ENCODE measurements at places on chromosomes 2 and 18. TPM values are rescaled to one million over a fixed set of nuclear protein-coding genes. Genes with fewer than 3 reads are reported as not detected.

DNA sequence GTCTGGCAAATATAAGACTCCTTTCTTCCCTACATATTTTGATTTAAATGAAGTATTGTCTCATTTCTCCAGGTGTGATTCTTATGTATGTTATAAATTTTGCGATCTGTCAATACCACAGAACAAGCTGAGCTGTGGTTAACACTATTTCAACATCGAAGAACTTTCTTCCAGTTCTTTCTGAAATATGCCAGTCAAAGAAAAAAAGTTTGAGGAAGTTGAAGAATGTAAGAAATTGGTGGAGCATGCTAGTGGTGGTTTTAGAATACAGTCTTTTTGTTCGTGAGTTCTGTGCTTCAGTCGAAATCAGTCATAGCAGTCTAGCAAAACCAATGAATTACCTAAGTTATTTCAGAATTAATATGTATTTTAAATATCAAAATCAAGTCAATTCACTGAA, 8.6 kb upstream of the COBLL1 start:
- no peak for DNase-seq
- H3K27ac ChIP-seq, result no peak overlapping the region
- peaks cover 2% of the 10 kb centered on the region for H3K27me3 ChIP-seq
- H3K4me3 ChIP-seq, result no peak overlapping the region

DNA sequence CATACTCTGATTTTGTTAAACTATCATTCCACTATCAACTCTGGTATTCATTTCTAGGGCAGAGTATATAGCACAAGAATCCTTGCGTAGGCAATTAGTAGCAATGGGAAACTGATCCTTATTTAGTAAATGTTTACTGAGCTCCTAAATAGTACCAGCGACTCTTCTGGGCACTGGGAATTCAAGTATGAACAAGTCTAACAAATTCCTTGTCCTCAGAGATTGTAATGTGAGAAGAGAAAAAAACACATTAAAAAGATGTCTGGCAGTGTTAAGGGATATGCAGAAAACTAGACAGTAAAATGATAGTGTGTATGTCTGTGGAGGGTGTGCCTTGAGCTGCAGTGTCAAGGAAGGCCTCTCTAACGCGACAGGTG, 721 bp downstream of the METTL5 start:
- H3K4me3 ChIP-seq, result peak overlapping the region; percentile 84
- peak overlapping the region; percentile 71 for H3K27ac ChIP-seq
- peaks cover 58% of the 10 kb centered on the region for H3K4me1 ChIP-seq
- no peaks in the 10 kb centered on the region for H3K27me3 ChIP-seq
- DNase-seq, result no peak
- H3K36me3 ChIP-seq, result peaks cover 27% of the 10 kb centered on the region

DNA sequence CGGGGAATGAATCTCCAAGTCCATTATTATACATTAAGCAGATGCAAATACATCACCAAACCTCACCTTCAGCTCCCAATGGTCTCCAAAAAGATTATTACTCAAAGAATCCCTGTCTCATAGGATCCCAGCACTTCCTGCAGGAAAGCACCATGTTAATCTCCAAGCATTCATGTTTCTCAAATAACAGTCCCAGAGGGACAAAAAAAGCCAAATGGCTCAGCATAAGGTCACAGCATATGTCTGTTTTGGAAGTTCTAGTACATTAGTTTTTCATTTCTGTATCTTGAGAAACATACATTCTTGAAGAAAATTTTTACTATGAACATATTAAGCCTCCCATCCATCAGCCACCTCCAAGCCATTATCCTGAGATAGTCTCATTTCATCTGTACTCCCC, 103.3 kb downstream of the METTL4 start:
- no peak overlapping the region for H3K27ac ChIP-seq
- H3K4me3 ChIP-seq, result no peak overlapping the region
- H3K4me1 ChIP-seq, result no peaks in the 10 kb centered on the region

GRCh38 chr2:215370112-215370965, 58.5 kb downstream of the ATIC start:
- H3K36me3 ChIP-seq, result peaks cover 30% of the 10 kb centered on the region
- DNase-seq, result no peak
- no peaks in the 10 kb centered on the region for H3K27me3 ChIP-seq
- no peaks in the 10 kb centered on the region for H3K4me1 ChIP-seq
- H3K27ac ChIP-seq, result no peak overlapping the region
- H3K4me3 ChIP-seq, result no peak overlapping the region

DNA sequence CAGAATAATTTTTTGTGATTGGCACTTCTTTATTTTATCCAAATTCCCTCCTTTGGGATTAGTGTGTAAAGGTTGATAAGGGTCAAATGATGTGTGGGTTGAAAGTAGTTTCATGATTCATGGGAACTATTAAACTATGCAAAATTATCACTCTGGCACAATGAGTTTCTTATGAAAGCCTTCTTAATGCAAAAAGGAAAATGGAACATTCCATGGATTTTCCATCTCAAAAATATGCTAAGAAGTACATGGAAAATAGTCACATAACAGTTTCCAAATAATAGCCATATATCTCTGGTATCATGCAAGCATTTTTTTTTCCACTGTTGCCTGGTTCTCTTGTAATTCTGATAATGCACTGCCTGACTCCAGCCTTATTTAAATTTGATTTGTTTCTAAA, 639.7 kb downstream of the NR4A2 start:
- H3K36me3 ChIP-seq, result no peaks in the 10 kb centered on the region
- no peak for DNase-seq
- no peak overlapping the region for H3K4me3 ChIP-seq
- no peaks in the 10 kb centered on the region for H3K4me1 ChIP-seq
- H3K27me3 ChIP-seq, result no peaks in the 10 kb centered on the region

DNA sequence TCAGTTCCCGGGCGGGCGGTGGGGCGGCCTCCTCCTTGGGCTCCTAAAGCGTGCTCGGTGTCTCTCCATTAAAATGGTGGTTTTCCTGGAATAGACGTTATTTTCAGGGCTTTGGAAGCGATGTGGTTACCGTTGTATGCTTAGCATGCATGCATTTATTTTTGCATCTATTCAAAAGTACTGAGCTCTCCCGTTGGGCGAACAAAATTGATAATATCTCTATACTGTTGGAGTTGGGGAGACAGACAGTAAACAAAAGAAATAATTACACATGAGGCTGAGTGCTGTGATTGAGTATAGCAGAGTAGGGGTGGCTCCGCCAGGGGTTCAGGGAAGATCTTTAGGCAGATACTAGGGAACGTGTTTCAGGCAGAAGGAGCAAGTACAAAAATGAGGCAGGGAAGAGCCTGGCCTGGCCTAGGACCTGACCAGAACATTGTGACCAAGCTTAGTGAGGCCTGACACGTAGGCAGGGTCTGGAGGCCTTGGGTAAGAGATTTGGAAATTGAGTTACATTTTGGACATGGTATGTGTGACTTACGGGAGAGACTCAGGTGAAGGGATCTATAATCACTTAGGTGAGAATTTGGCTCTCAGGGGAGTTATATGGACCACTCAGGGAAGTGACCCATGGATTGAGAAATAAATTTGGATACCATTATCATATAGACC, 674 bp downstream of the NCAPH start:
- H3K36me3 ChIP-seq, result peaks cover 29% of the 10 kb centered on the region
- peak overlapping the region; percentile 72 for H3K27ac ChIP-seq
- H3K27me3 ChIP-seq, result no peaks in the 10 kb centered on the region
- peaks cover 51% of the 10 kb centered on the region for H3K4me1 ChIP-seq
- peak overlapping the region; percentile 87 for H3K4me3 ChIP-seq
- no peak for DNase-seq

DNA sequence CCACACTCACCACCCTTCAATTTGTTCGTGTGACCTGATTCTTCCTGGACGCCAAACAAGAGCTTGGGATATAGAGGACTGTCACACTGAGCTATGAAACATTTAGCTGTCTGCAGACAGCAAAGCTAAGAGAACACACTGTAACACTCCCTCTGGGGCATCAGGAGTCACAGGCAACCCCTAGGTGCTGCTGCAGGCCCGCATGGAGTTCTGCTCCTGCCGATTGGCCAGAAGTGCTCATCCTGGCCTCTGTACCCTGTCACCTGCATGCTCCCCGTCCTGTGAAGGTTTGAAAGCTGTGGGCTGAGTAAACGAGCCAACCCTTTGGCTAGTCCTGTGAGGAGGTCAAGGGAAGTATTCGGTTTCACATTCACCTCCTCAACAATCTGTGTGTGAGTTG, 73.7 kb downstream of the PDK1 start:
- no peaks in the 10 kb centered on the region for H3K4me1 ChIP-seq
- H3K4me3 ChIP-seq, result no peak overlapping the region
- H3K27ac ChIP-seq, result no peak overlapping the region

DNA sequence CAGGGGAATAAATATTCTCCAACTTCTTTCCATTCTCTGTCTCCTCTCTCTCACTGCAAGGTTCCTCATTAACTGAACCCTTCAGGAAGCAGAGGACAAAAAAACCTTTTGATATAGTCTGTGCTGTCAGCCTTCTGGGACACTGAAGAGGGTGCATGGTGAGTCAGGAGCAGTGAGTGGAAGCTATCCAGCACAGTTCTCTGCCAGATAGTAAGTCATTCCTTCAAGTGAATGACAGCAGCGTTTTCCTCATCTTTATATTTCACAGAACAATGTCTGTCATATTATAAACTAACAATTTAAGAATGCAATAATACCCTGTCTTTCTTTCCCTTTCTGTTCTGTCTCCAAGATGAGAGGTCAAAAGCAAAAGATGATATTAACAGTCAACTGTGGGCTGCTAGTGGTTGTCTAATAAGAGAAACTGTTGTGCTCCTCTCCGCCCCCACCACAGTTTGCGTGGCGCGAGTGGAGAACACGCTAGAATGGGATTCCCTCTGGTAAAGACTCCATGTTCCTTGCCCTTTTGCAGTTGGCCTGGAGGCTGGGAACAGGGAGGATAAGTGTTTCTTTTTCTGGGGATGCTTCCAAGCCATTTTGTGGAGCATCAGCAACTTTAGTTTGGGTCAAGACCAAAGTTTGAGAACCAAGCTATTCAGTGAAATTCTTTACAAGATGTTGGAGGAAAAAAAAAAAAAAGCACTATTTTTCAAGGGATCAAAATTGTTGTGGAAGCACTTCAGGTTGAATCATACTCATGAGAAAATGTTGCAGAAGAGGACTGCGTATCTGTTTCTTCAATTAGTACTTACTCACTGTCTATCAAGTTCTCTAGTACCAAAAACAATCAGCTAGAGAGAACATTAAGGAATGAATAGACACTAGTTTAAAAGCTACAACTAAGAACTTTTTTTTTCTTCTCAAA, 430.2 kb downstream of the SETBP1 start:
- no peak for DNase-seq
- no peaks in the 10 kb centered on the region for H3K4me1 ChIP-seq
- no peak overlapping the region for H3K27ac ChIP-seq
- H3K36me3 ChIP-seq, result no peaks in the 10 kb centered on the region

GRCh38 chr2:16774091-16774490, 108.5 kb upstream of the CYRIA start:
- no peak overlapping the region for H3K4me3 ChIP-seq
- DNase-seq, result no peak
- no peaks in the 10 kb centered on the region for H3K36me3 ChIP-seq
- no peak overlapping the region for H3K27ac ChIP-seq
- no peaks in the 10 kb centered on the region for H3K4me1 ChIP-seq

GRCh38 chr2:189143925-189144324, 35.6 kb downstream of the COL5A2 start:
- H3K27me3 ChIP-seq, result no peaks in the 10 kb centered on the region
- no peak overlapping the region for H3K4me3 ChIP-seq
- H3K27ac ChIP-seq, result no peak overlapping the region
- H3K4me1 ChIP-seq, result peaks cover 3% of the 10 kb centered on the region
- H3K36me3 ChIP-seq, result no peaks in the 10 kb centered on the region

GRCh38 chr2:36780231-36780839, 83.8 kb downstream of the VIT start:
- DNase-seq, result no peak
- no peaks in the 10 kb centered on the region for H3K36me3 ChIP-seq
- H3K27me3 ChIP-seq, result no peaks in the 10 kb centered on the region
- no peak overlapping the region for H3K27ac ChIP-seq
- no peak overlapping the region for H3K4me3 ChIP-seq
- H3K4me1 ChIP-seq, result no peaks in the 10 kb centered on the region

DNA sequence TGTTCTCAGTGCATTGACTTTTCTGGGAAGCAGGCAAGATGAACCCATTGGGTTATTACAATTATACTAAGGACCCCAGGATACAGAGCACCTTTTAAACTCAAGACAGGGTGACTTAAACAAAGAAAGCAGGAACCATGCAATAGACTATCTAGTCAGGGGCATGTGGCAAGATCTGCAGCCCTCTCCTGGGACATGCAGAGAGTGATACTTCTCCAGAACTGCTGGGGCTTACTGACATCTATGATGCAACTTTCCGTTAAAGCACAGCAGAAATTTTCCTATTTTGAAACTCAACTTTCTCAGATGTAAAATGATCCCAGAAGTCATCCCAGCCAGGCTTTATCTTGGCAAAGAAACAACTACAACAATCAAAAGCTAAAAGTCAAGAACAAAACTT, 162.2 kb upstream of the HNMT start:
- no peak for DNase-seq
- H3K36me3 ChIP-seq, result peaks cover 1% of the 10 kb centered on the region
- peaks cover 6% of the 10 kb centered on the region for H3K27me3 ChIP-seq
- no peaks in the 10 kb centered on the region for H3K4me1 ChIP-seq
- H3K4me3 ChIP-seq, result no peak overlapping the region
- H3K27ac ChIP-seq, result no peak overlapping the region

GRCh38 chr18:40576507-40577115, 1378.4 kb upstream of the PIK3C3 start:
- H3K4me1 ChIP-seq, result no peaks in the 10 kb centered on the region
- no peak overlapping the region for H3K4me3 ChIP-seq
- H3K36me3 ChIP-seq, result no peaks in the 10 kb centered on the region

GRCh38 chr18:36451454-36452251, 154.1 kb downstream of the FHOD3 start:
- H3K27ac ChIP-seq, result no peak overlapping the region
- no peaks in the 10 kb centered on the region for H3K36me3 ChIP-seq
- H3K4me3 ChIP-seq, result no peak overlapping the region
- DNase-seq, result no peak

DNA sequence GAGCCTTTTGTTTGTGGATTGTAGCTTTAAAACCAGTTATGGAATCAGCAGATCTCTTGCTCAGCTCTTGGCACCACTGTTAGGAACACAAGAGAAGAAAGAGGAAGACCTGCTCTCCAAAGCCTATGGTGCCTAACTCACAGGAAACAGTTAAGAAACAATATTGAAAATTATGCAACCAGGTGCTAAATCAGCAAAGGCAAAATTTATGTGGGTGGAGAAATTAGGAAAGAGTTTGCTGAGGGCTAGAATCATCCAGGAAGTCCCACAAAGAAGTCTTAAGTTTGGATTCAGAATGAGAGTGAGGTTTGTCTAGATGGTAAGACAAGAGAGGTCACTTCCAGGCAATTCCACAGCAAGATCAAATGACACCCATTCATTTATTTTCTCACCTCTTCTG, 49.4 kb downstream of the AOX1 start:
- no peak overlapping the region for H3K27ac ChIP-seq
- H3K4me1 ChIP-seq, result no peaks in the 10 kb centered on the region
- no peak for DNase-seq
- no peaks in the 10 kb centered on the region for H3K36me3 ChIP-seq
- H3K27me3 ChIP-seq, result peaks cover 14% of the 10 kb centered on the region

GRCh38 chr2:225824748-225825449, 425.4 kb downstream of the NYAP2 start:
- no peaks in the 10 kb centered on the region for H3K4me1 ChIP-seq
- H3K36me3 ChIP-seq, result peaks cover 2% of the 10 kb centered on the region
- peaks cover 16% of the 10 kb centered on the region for H3K27me3 ChIP-seq
- H3K27ac ChIP-seq, result no peak overlapping the region

CD8A gene
- 1.4 TPM for total RNA-seq

HOXD13 gene
- not detected for total RNA-seq

HNMT gene
- total RNA-seq, result not detected

MATN3 gene
- total RNA-seq, result not detected

OBSL1 gene
- total RNA-seq, result 1.5 TPM

PKDCC gene
- total RNA-seq, result not detected

TFCP2L1 gene
- total RNA-seq, result 0.12 TPM

ACMSD gene
- not detected for total RNA-seq

PFN4 gene
- total RNA-seq, result not detected

CPS1 gene
- 0.86 TPM for total RNA-seq

TUBA3D gene
- total RNA-seq, result not detected

GALR1 gene
- not detected for total RNA-seq

Data from activated naive CD4-positive, alpha-beta T cell treated with anti-CD3 and anti-CD28 coated beads for 36 hours (primary cell).